ENCODE measurements at places on chromosomes 13 and 19.

- DNase-seq, result no peak
Observed at GRCh38 chr13:109783447-109783814, 3.0 kb downstream of the IRS2 start.

GRCh38 chr13:83878691-83879430, 3.4 kb downstream of the SLITRK1 start:
- DNase-seq, result no peak

DNA sequence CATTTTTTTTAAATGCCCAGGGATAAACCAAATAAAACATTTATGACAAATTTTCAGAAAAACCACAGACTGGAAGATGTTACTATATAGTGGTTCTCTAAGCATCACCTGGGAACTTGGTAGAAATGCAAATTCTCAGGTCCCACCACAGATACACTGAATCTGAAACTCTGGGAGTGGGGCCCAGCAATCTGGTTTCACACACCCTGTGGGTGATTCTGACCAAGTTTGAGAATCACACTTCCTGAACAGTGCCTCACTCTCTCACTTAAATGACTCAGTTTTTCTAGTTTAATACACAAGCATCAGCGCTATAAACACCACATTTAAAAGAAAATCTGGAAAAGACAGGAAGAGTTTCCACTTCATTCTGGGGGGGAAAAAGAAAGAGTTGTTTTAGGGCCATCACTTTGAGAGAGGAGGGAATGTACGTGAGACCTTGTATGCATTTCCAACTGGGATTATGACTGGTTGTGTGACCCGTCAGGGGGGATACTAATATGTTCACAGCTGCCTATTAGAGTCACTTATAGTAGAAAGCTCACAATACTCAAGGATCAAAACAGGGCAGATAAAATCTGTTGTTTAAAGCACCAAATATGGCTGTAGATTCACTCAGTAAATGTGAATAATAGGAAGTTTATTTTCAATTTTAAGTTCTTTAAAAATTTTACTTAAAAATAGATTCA, 567.7 kb downstream of the GPC6 start:
- no peak for DNase-seq

DNA sequence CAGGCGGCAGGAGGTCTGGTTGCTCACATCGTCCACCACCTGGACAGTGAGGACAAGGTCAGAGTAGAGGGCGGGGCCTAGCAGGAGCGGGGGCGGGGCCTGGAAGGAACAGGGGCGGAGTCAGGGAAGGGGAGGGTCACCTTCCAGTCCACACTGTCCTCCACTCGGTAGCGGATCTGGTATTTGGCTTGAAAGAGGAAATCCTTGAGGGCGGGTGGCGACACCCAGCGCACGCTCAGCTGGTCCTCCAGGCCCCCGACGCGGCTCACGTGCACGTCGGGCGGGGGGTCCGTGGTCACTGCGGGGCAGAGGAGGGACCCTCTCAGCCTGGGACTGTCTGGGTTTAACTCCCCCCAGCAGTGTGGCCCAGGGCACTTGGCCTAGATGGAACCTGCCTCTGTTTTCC, 8.2 kb downstream of the REX1BD start:
- DNase-seq, result peak; percentile 47

- DNase-seq, result no peak
Observed at GRCh38 chr13:26498656-26499601, 58.6 kb upstream of the WASF3 start.

GRCh38 chr19:47483800-47484690, at the start of gene KPTN:
Gene KPTN (minus strand): TSS chr19:47484219. CDS start chr19:47484160, 59 bp downstream.
- peak; percentile 89 for DNase-seq

DNA sequence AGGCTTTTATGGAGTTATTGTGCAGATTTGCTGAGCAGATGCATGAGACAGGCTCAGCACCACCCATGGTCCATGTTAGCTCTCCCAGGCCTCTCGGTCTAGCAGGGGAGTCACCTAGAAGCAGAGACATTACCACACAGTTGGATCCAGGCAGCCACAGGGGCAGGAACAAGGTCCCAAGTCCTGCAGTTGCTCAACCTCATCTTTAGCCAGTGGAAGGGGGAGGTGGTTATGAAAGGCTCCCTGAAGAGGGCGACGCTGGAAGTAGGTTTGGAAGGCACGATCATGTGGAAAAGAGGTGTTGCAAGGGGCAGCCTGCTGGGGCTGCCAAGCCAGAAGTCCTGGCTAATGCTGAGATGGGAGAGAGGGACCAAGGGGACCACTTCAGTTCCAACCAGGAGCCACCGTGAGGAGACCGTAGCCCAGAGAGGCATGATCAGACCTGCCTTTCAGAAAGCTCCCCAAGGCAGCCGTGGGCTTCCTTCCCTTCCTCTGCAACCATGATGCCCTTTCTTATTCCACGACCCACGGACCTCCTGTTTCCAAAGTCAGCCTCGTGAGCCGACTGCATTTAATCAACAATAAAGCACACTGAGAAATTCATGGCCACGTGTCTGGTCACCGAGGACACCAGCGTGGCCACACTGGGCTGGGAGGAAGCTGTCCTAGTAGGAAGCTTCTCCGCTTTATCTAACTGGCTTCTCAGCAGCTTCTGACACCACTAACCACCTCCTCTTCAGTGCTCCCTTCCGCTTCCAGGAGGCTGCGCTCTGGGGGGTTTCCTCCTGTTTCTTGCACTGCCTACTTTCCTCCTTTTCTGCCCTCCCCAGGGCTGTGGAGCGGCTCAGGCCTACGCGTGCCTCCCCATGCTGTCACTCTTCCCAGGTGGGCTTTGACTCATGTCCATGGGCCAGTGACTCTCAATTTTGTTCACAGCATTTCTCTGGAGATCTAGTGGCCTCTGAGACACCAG, 2.6 kb downstream of the AP1M1 start:
- DNase-seq, result no peak

DNA sequence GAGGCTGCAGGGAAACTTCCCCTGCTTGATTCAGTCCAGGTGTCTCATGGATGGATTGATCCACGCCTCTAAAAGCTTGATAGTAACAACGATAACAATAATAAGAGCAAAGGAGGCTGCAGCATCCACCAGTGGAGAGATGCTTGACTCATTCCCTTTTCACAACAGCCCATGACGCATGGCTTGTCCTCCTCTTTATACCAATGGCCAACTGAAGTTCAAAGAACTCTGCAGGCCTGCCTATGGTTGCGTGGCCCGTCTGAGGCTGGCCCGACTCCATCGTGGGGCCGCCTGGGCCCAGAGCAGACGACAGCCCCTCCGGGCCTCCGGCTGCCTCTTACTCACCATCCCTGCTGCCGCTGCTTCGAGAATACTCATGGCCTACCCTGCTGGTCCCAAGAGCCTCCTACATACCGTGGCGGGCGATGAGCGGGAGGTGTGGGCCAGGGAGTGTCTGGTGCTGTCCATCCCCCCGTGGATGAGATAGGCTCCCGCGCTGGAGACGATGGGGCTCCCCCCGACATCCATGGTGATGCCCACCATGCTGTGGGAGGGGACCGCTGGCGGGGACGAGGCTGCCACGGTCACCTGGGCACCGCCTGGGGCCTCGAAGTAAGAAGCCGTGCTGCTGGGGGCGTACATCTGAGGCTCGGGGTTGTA, 61.8 kb upstream of the RANBP3 start:
- no peak for DNase-seq

- DNase-seq, result peak; percentile 91
Observed at GRCh38 chr19:4909897-4910593, 744 bp downstream of the UHRF1 start.

- no peak for DNase-seq
Observed at GRCh38 chr13:30341815-30342570, 34.6 kb upstream of the KATNAL1 start.

GRCh38 chr13:50290186-50290585, 274.9 kb downstream of the KCNRG start:
- DNase-seq, result no peak

- no peak for DNase-seq
Observed at GRCh38 chr13:52994051-52994450, 34.6 kb upstream of the OLFM4 start.

- no peak for DNase-seq
Observed at GRCh38 chr13:114161028-114161556, 18.0 kb upstream of the CFAP97D2 start.

GRCh38 chr19:14369399-14370168, 11.7 kb upstream of the ADGRE5 start:
- DNase-seq, result peak; percentile 94

DNA sequence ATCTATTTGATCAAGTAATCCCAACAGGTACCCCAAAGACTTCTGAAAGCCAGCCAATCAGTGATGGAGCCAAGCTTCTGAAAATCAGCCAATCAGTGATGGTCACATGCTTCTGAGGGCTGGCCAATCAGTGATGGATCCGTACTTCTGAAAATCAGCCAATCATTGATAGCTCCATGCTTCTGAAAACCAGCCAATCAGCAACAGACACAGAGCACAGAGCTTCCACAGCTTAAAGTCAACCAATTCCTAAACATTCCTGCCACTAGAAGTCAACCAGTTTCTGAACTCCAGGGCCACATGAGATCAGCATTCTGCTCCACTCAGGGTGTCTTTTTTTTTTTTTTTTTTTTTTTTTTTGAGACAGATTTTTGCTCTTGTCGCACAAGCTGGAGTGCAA, 8.2 kb upstream of the HSD17B14 start:
- no peak for DNase-seq

DNA sequence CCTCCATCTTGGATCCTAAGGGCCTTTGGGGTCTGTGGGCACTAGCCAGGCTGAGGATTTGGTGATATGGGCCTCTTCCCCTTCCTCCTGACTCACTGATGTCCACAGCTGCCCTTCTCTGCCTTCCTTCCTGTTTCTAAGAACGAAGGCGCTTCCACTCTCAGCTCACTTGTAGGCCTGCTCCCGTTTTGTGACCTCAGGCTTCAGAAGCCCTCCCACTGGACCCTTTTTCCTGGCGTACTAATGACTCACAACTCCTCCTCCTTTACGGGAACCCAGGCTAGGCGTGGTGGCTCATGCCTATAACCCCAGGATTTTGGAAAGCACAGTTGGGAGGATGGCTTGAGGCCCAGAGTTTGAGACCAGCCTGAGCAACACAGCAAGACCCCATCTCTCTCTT, 55.6 kb downstream of the TMED1 start:
- peak; percentile 75 for DNase-seq

DNA sequence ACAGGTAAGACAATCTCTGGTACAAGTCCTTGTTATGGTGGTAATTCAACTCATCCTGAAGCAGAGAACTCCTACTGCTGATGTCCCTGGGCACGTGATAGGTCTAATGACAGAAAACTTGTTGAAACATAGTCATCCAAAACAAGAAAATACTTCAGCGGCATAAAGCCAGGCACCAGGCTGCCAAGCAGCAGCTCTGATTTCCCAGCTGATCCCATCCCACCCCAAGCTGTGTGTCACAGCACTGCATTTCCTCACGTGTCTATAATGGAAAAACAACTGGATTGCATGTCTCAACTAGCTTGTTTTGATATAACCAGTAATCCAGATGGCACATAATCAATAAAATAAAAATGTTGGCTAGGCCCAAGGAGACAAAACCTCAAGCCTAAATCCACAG, 64.8 kb downstream of the MIPEP start:
- no peak for DNase-seq

DNA sequence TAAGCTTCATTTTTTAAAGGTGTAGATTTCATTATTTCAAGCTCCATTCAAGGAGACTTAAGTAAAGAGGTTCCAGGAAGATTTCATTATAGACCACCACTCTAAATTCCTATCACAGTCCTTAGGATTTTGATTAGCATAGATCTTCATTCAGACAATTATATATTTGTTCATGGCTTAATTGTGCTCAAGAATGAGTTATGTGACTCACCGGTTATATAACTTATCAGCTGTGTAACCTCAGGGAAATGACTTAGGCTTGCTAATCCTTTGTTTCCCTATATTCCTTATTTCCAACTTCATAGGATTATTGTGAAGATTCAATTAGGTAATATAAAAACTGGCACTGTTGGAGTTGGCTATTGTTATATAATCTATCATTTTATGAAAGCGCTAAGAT, 632.8 kb upstream of the SPRY2 start:
- no peak for DNase-seq

Data from CD4-positive, alpha-beta T cell treated with Interleukin-15 for 1 hour (primary cell).